ENCODE measurements at places on chromosomes 6 and 20. TPM values are rescaled to one million over a fixed set of nuclear protein-coding genes. Genes with fewer than 3 reads are reported as not detected.

- no peak overlapping the region for H3K4me3 ChIP-seq
- peaks cover 14% of the 10 kb centered on the region for H3K4me1 ChIP-seq
- peaks cover 4% of the 10 kb centered on the region for H3K27me3 ChIP-seq
- no peak overlapping the region for H3K27ac ChIP-seq
- no peak for DNase-seq
Observed at GRCh38 chr6:157769776-157770426, 53.1 kb upstream of the SNX9 start.

DNA sequence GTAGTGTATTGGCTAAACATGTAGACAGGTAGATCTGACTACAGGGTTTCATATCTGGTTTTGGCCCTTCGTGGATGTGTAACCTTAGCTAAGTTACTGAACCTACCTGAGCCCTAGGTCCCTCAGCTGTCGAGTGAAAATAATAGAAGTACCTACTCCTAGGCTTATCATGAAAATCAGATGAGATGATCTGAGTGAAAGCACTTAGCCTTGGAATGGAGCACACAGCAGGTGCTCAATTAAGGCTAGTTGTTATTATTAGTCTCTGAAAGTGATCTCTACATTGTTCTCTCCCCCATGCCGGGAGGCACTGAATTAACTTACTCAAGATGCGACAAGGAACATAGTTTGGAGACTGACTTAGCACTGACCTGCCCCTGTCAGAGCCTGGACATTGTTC lies 174.7 kb upstream of the ZNF217 start:
- peaks cover 28% of the 10 kb centered on the region for H3K4me1 ChIP-seq
- no peak for DNase-seq
- no peaks in the 10 kb centered on the region for H3K36me3 ChIP-seq
- peak overlapping the region; percentile 47 for H3K27ac ChIP-seq
- H3K27me3 ChIP-seq: no peaks in the 10 kb centered on the region

ACAT2 gene
- 35.8 TPM for total RNA-seq

GRCh38 chr20:20375862-20376261 lies 8.0 kb downstream of the INSM1 start:
- H3K4me1 ChIP-seq: no peaks in the 10 kb centered on the region
- peaks cover 81% of the 10 kb centered on the region for H3K27me3 ChIP-seq
- no peak overlapping the region for H3K4me3 ChIP-seq
- no peaks in the 10 kb centered on the region for H3K36me3 ChIP-seq
- no peak overlapping the region for H3K27ac ChIP-seq

DNA sequence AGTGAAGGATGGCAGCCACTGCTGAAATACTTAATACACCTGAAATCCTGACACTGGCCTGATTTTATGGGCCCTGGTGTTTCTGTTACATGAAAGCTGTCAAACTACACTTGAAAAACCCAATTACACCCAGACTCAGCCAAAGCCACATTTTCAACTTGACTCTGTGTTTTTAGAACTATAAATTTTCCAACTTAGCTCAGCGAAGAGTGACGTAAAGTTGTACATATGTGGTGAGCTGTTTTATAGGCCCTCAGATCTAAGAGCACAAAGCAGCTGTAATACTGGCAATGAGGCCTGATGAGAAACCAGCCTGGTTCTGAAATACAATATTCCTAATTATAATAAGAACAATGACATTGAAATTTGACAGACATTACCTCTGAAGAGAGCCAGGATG lies 18.6 kb downstream of the SCML4 start:
- H3K27me3 ChIP-seq: peaks cover 20% of the 10 kb centered on the region
- no peak for DNase-seq
- no peaks in the 10 kb centered on the region for H3K36me3 ChIP-seq
- H3K4me3 ChIP-seq: no peak overlapping the region

- H3K4me3 ChIP-seq: no peak overlapping the region
- DNase-seq: no peak
- no peak overlapping the region for H3K27ac ChIP-seq
- H3K27me3 ChIP-seq: peaks cover 10% of the 10 kb centered on the region
- peaks cover 2% of the 10 kb centered on the region for H3K4me1 ChIP-seq
Observed at GRCh38 chr6:90758741-90759140, 171.9 kb upstream of the MAP3K7 start.

DNA sequence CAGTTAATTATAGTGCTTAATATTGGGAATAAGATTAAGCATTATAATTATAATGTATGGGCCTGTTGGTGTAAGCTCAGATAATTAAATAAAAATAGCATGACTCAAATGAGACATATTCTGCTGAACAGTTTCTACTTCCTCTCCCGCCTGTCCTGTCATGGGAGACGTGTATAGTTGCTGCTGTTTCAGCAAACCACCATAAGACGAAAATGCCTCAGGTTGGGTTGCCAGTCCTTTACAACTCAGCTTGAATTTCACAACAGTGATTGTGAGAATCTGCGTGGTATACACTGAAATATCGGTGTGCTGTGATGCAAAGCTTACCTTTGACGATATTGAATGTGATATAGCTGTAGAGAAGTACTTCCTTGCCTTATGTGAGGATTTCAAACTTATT lies 99.5 kb downstream of the POPDC3 start:
- no peak overlapping the region for H3K4me3 ChIP-seq
- peaks cover 2% of the 10 kb centered on the region for H3K36me3 ChIP-seq
- no peak for DNase-seq
- no peak overlapping the region for H3K27ac ChIP-seq
- H3K27me3 ChIP-seq: no peaks in the 10 kb centered on the region

GRCh38 chr20:32433311-32434021 lies 75.3 kb downstream of the ASXL1 start:
- H3K36me3 ChIP-seq: peaks cover 54% of the 10 kb centered on the region
- H3K4me3 ChIP-seq: no peak overlapping the region
- H3K27me3 ChIP-seq: no peaks in the 10 kb centered on the region
- H3K4me1 ChIP-seq: peaks cover 5% of the 10 kb centered on the region
- no peak for DNase-seq

DNA sequence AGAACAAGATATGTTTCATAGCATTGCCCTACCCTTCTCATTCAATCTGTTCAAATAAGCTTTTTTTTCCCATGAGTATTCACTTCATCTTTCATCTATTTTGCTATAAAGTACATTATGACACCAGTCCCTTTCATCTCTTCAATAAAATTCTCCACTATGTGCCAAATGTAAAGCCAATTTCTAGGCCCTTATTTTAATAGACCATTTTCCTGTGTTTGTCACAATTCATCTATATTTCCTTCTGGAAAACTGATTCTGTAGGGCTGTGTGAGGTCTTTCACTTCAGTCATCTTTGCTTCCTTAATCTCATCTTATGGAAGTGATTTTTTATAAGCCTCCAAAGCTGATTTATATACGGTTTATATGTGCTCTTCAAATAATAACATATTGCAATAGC lies 992.4 kb upstream of the EYS start:
- no peaks in the 10 kb centered on the region for H3K36me3 ChIP-seq
- DNase-seq: no peak
- H3K27ac ChIP-seq: no peak overlapping the region
- H3K4me1 ChIP-seq: no peaks in the 10 kb centered on the region
- no peak overlapping the region for H3K4me3 ChIP-seq

DNA sequence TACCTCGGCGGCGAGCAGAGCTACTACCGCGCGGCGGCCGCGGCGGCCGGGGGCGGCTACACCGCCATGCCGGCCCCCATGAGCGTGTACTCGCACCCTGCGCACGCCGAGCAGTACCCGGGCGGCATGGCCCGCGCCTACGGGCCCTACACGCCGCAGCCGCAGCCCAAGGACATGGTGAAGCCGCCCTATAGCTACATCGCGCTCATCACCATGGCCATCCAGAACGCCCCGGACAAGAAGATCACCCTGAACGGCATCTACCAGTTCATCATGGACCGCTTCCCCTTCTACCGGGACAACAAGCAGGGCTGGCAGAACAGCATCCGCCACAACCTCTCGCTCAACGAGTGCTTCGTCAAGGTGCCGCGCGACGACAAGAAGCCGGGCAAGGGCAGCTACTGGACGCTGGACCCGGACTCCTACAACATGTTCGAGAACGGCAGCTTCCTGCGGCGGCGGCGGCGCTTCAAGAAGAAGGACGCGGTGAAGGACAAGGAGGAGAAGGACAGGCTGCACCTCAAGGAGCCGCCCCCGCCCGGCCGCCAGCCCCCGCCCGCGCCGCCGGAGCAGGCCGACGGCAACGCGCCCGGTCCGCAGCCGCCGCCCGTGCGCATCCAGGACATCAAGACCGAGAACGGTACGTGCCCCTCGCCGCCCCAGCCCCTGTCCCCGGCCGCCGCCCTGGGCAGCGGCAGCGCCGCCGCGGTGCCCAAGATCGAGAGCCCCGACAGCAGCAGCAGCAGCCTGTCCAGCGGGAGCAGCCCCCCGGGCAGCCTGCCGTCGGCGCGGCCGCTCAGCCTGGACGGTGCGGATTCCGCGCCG lies 994 bp downstream of the FOXC1 start:
- DNase-seq: no peak
- peaks cover 53% of the 10 kb centered on the region for H3K27me3 ChIP-seq
- peaks cover 37% of the 10 kb centered on the region for H3K4me1 ChIP-seq
- H3K27ac ChIP-seq: peak overlapping the region; percentile 94

DNA sequence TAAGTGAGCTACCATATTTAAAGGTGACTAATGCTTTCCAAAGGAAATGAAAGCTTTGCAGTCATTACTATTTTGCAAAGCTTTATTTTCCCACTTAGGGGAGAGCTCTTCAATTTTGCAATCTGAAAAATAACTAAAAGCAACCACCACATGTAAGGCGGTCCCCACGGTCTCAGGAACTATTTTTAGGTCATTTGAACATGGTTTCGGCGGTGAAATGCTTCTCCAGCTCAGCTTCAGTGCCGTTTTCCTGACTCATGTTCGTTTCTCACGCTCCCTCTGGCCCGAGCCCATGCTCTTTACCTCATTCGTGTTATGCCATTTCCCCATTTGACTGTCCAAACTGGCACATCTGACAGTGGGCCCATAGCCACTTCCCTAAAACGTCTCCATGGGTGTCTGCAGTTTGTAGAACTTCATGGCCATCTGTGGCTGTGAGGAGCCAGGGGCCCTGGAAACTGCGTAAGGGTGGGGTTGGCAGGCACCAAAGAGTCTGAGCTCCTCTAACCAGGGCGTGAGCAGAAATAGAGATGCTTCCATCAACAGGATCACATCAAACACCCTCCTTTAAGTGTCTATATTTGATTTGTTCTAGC lies 46.5 kb downstream of the ADTRP start:
- H3K4me3 ChIP-seq: no peak overlapping the region
- peaks cover 6% of the 10 kb centered on the region for H3K4me1 ChIP-seq
- no peaks in the 10 kb centered on the region for H3K36me3 ChIP-seq
- no peak overlapping the region for H3K27ac ChIP-seq
- peaks cover 2% of the 10 kb centered on the region for H3K27me3 ChIP-seq
- no peak for DNase-seq

ZNF311 gene
- 2.3 TPM for total RNA-seq

FLOT1 gene
- 96.5 TPM for total RNA-seq

- H3K36me3 ChIP-seq: no peaks in the 10 kb centered on the region
- H3K27ac ChIP-seq: no peak overlapping the region
- peaks cover 10% of the 10 kb centered on the region for H3K4me1 ChIP-seq
- no peak for DNase-seq
- H3K27me3 ChIP-seq: peaks cover 6% of the 10 kb centered on the region
- H3K4me3 ChIP-seq: no peak overlapping the region
Observed at GRCh38 chr20:23291575-23292240, 58.9 kb upstream of the NXT1 start.

SLC22A2 gene
- not detected for total RNA-seq

GRCh38 chr6:43047998-43048397 lies 5.7 kb downstream of the CUL7 start:
- no peaks in the 10 kb centered on the region for H3K27me3 ChIP-seq
- H3K36me3 ChIP-seq: peaks cover 44% of the 10 kb centered on the region
- H3K4me1 ChIP-seq: peaks cover 29% of the 10 kb centered on the region
- H3K27ac ChIP-seq: no peak overlapping the region

- no peaks in the 10 kb centered on the region for H3K4me1 ChIP-seq
- no peak overlapping the region for H3K27ac ChIP-seq
- H3K4me3 ChIP-seq: no peak overlapping the region
- no peak for DNase-seq
- H3K27me3 ChIP-seq: no peaks in the 10 kb centered on the region
Observed at GRCh38 chr6:23097566-23097965, 528.2 kb downstream of the HDGFL1 start.

DNA sequence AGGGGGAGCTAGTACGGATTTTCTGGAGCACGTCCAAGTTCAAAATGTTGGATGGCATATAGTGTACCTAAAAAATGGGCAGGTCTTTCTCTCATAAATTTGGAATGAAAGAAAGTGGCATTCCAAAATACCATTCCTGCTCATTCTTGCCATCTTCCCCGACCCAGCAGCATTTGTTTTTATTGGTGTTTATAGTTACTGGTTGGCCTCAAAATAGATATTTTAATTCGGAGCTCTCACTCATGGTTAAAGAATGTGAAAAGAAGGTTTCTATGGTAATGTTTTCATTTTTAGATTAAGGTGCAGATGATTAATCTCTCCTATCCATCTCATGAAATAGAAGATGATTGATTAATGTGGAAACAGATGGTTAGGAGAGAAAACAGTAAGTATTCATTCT lies 204.5 kb downstream of the HIVEP2 start:
- peaks cover 9% of the 10 kb centered on the region for H3K4me1 ChIP-seq
- H3K4me3 ChIP-seq: no peak overlapping the region
- DNase-seq: no peak
- H3K27me3 ChIP-seq: no peaks in the 10 kb centered on the region
- no peaks in the 10 kb centered on the region for H3K36me3 ChIP-seq
- H3K27ac ChIP-seq: no peak overlapping the region

DNA sequence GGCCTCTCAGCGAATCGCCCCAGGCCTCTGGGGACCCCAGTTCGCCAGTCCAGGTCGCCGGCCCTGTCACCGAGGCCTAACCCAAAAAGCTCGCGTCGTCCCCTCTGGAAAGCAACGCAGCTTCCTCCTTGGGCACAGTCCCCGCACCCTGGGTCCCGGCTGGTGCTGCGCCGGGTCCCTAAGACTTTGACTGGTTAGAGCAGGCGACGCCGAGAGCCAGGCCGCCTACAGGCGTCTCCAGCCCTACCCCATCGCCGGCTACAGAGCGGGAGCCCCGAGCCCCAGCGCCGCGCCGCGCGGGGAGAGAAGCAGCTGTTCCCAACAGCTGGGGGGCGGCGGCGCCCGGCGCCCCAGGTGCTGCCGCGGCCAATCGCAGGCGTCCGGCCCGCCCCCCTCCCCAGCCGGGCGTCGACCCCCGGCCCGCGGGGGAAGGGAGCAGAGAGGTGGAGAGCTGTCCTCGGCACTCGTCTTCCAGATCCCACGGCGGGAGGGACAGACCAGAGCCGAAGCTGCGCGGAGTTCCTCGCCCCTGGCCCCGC lies 540 bp upstream of the RBM24 start:
- H3K27me3 ChIP-seq: peaks cover 76% of the 10 kb centered on the region
- peaks cover 18% of the 10 kb centered on the region for H3K4me1 ChIP-seq
- no peaks in the 10 kb centered on the region for H3K36me3 ChIP-seq

- H3K4me1 ChIP-seq: no peaks in the 10 kb centered on the region
- H3K27me3 ChIP-seq: no peaks in the 10 kb centered on the region
- H3K36me3 ChIP-seq: no peaks in the 10 kb centered on the region
Observed at GRCh38 chr20:33477386-33478234, 12.3 kb upstream of the CBFA2T2 start.

Data from mesothelial cell of epicardium (in vitro differentiated cells).